ENCODE measurements at places on chromosomes 5 and 9.

DNA sequence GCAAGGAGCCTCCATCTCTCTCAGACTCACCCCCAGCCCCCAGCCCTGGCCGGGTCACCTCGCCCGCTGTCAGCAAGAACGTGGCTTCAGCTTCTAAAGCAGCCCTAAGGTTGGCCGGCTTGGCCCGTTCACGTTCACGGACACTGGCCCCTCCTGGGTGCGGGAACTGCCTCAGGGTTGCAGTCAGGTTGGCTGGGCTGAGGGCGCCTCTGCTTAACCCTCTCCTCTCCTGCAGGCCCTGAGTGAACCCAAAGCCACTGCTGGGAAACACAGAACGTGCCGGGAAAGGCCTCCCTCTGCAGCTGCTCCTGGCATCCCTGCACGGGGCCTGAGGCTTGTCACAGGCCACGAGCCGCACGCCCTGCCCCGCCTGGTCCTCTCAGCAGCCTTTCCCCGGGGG, 40.1 kb upstream of the UBAC1 start:
- no peak for DNase-seq

GRCh38 chr9:135565636-135566035, 4.1 kb downstream of the PAEP start:
- DNase-seq: no peak

DNA sequence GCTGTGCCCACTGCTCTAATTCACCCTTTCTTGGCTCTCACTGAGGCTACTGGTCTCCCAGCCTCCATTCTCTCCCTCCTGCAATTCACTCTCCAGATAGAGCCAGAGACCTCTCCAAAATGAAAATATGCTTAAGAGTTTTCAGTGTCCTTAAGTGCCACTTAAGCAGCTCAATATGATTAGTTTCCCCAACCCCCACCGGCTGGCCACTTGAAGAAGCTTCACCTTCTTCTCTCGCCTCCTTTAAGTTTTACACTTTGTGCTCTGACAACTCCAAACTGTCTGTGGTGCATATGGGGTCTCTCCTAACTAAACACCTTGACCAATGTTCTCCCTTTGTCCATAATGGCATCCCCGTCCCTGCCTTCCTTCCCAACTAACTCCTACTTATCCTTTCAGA, 53.4 kb downstream of the CDK5RAP2 start:
- no peak for DNase-seq

GRCh38 chr5:141692533-141692888, 10.5 kb upstream of the ARAP3 start:
- DNase-seq: no peak

DNA sequence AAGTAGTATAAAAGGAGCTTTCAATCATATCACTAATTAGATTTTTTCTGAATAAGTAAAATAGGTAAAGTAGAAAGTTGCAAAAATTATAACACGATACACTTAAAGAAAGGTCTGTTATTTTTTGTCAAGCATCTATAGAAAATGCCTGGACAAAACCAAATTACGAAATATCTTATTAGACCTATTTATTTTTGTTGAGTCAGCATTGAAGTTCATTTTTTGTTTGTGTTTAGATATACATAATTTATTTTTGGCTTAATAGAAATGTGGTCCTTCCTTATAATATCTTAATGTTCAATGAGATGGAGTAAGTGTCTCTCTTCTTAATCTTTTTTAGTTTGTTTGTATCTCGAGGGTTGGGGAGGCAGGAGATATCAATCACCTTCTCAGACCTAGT, 214.8 kb upstream of the GRIA1 start:
- DNase-seq: no peak

DNA sequence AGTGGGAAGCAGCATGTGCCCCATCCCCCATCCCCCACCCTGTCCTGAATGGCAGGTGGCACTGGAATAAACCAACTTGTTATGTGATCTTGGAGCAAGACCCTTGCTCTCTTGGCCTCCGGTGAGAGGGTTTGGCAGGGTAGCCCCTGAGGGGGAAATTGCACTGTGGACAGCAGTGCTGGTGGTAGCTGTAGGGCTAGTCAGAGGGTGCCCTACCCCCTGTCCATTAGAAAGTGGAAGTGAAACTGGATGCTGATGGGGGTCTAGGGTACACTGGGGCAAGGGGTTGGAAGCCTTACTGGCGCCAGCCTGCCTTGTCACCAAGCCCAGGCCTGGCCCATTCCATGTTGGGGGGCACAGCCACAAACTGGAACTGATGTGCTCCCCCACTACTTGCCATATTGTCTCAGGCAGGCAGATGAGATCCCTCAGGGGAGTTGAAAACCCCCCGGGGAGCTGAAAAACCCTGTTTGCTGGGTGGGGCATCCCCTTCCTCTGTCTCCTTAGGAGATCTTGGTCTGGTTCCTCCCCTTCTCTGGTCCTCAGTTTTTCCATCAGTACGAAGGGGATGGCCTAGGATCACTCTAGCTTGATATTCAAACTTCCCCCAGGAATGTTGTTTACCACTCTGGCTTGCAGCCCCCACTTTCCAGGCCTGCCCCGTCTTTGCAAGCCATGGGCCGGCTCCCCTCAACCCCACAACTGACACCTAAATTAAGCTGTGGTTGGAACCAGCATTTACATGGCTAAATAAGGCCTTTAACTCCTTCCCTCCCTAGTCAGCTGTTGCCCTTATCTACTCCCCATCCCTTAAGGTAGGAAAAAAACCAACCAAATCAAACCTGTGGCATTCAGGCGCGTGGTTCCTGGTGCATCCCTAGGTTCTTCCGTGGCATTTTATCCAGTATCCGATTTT, 14.4 kb upstream of the SYNPO start:
- no peak for DNase-seq

DNA sequence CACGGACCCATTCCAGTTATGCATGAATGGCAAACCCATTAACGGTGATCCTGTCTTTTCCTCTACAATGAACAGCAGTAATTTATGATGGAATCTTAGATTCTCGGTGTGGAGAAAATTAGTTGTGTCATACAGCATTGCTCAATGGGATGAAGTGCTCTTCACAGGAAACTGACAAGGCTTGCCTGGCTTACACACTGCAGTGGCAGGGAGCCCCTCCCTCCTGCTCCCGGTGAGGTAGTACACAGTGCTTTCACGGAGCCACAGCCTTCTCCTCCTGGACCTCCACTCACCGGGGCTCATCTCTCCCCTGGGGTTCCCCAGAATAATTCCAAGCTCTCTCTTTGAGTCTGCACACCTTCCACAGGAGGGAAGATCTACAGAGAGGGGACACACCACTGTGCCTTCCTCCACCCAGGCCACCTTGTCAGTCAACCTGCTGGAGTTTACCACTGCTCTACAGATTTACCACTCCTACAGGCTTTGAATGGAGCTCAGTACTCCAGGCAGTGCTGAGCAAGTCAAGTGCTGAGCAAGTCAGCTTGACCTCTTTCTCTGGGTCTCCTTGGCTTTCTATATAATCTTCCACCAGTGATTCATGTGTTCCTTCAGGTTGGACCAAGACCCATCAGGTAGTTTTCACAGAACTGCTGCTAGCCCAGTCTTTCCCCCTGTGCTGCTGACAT, 59.1 kb upstream of the TBC1D2 start:
- no peak for DNase-seq

GRCh38 chr5:23389291-23390101, 117.9 kb upstream of the PRDM9 start:
- DNase-seq: no peak

DNA sequence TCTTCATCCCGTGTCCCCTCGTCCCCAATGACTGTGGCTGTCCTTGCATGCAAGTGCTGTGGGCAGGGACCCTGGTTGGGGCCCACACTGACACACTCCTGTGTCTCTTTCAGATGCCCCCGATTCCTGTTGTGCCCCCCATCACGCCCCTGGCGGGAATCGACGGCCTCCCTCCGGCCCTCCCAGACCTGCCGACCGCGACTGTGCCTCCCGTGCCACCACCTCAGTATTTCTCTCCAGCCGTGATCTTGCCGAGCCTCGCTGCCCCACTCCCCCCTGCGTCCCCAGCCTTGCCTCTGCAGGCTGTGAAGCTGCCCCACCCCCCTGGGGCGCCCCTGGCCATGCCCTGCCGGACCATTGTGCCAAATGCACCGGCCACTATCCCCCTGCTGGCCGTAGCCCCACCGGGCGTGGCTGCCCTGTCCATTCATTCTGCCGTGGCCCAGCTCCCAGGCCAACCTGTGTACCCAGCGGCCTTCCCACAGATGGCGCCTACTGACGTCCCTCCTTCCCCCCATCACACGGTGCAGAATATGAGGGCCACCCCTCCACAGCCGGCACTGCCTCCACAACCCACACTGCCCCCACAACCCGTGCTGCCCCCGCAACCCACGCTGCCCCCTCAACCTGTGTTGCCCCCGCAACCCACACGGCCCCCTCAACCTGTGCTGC, 75.0 kb downstream of the WNK2 start:
- DNase-seq: no peak

DNA sequence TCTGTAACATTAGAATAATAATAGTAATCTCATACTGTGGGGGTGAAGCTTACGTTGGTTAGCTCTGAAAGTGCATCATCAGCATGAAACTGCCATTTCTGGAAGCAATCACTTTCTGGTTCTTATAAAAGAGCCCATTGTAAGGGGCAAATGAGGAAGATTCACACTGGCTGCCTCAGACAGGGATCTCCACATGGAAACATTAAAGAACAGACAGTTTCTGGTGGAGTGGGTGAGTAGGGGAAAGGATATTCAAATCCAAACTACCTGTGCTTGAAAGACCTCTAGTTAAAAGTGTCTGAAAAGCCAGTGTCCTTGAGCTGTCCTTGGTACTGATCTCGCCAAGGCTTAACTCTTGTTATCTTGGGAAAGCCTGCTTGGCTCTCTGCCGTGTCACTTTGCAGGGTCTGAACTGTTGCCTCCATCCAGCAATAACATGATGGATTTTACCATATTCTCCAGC, 19.1 kb upstream of the SLC31A2 start:
- DNase-seq: no peak

DNA sequence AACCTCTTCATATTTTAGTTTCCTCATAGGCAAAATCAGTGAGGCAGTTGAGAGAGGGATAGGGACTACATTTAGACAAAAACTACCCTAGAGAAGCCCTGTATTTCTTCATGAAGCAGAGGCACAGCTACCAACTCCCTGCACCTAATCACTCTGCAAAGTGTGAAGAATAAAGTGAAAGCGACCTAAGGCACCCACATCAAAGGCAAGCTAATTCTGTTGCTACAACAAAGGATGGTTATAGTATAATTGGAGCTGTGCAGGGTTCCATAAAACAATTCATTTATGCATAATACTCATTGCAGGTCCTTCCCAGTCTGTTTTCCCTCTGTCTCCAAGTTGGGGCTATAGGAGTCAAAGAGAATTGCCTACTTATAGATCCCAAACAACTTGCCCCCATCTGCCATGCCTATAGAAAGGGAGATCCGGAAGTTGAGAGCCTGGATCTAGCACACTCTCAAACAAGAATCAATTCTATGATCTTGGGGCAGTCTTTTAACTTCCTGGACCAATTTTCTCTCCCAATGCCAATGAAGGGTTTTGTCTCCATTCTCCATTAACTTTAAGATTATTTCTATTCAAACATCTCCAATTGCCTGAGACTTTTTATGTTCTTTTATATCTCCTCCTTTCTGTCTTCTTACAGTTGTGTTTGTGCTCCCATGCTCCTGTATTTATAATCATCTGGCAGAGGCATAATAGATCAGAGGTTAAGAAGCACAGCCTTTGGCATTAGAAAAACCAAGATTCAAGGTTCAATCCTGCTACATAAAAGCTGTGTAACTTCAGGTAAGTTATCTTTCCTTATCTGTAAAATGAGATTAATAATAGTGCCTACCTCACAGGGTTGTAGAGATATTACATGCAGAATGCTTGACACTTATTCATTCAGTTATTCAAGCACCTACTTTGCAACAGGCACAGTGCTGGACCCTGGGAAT, 56.0 kb upstream of the PTGER4 start:
- DNase-seq: no peak

DNA sequence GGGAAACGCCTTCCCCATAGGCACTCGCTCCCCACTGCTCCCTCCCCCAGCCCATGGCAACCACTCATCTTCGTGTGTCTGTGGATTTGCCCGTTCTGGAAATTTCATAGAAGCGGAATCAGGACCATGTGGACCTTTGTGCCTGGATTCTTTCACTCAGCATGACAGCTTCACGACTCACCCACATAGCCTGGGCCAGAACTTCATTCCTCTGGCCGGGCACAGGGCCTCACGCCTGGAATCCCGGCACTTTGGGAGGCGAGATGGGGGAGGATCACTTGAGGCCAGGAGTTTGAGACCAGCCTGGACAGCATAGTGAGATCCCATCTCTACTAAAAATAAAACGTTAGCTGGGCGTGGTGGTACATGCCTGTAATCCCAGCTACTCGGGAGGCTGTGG, 12.1 kb upstream of the DIPK1B start:
- no peak for DNase-seq

DNA sequence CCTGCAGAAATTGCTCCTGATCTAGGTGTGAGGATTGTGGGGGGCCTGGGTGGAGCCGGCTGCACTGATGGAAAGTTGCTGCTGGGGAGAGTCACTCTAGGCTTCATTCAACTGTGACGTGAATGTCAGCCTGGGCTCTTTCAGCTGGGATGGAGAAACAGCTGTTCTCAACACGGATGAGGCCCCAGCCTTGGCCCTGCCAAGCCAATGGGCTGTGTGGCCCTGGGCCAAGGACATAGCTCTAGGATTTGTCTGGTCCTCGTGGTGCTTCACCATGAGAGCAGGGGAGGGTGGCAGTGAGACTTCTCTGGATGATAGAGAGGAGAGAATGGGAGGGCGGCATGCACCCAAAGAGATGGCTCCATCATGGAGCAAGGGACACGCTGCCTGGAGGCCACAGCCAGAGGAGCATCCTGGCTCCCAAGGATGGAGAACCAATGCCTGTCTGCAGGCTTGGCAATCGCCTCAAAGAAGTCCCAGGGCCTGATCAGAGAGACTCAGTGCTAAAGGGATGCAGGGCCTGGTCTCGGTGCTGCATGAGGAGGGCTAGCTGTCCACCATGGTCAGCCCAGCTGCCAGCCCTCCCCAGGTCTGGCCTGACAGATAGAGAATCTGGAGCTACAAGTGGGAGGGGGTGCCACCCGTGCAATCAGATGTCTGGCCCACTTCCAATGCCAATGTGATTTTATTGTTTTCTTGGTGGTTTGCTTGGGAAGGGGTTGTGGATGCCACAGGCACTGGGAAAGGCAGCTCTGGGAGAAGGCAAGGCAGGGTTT, 141.0 kb downstream of the GADD45G start:
- DNase-seq: no peak

GRCh38 chr9:85600675-85601263, 141.0 kb downstream of the AGTPBP1 start:
- DNase-seq: no peak

GRCh38 chr5:10393491-10393890, 40.0 kb downstream of the MARCHF6 start:
- no peak for DNase-seq

All from activated T-helper 9 cell treated with anti-CD3 and anti-CD28 coated beads, Interleukin-2, amount 50 U/mL, for 16 hours (primary cell).